Omental fat pad (tissue), 4 donors: ENCODE measurements at places on chromosomes 16 and 17.

DNA sequence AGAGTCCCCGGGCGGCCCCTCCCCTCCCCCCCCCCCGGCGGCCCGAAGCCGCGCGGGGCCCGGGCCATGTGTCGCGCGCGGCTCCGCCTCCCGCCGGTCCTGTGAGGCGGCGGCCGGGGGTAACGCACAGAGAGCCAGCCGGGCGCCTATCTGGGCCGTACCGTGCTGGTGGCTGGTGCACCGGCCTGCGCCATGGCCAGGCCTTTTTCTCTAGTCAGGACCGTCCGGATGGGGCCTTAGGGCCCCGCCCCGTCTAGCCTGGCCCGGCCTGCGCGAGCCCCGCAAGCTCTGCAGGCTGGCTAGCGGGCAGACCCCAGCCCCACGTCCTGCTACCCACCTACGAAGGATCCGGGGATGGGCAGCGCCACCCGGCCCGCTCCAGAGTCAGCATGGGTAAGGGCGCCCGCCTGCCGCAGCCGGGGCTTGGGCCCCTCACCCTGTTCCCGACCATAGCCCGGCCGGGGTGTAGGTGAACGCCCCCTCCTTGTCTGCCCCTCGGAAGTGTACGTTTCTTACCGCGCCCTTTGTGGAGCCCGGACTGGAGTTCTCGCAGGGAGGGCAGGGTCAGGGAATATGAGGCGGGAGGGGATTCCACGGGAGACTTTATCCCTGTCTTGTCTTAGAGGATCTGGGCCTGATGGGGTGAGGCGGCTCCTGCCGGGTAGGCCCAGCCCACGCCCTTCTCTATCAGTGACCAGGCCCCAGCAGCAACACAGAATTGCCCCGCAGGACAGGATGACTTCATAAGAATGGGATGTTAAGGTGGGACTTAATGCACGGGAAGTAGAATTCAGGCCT, at the start of gene CENPT:
Gene CENPT, minus strand, starts transcription at position 630 of the 798 bp plus-strand sequence. CDS start 13,834 bp downstream, outside the sequence.
- no peak for DNase-seq

DNA sequence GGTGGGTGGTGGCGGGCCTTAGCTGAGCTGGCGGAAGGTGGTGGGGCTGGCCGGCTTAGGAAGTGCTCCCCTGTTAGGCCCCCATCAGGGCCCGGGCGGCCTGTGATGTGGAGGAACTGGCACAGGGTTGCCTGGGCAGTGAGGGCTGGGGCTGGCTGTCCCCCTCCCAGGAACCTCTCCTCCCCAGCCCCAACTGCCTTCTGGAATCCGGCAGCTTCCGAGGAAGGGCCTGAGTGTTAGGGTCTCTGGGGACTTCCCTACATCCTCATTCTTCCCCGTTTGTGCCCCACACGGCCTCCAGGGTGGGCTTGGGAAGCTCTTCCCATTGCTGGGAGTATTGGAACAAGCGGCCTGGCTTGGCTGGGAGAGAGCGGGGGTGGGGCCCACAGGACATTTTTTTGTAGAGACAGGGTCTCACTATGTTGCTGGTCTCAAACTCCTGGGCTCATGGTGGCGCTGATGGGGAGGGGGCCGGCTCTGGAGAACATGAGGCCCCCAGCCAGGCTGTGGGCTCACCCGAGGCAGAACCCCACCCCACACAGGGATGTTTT, 89.9 kb upstream of the CIBAR2 start:
- no peak for DNase-seq

- no peak for DNase-seq
Measured at GRCh38 chr17:65936013-65936412, 255.9 kb downstream of the CEP112 start.

GRCh38 chr17:82030470-82031302, 792 bp upstream of the RAC3 start:
- no peak for DNase-seq

DNA sequence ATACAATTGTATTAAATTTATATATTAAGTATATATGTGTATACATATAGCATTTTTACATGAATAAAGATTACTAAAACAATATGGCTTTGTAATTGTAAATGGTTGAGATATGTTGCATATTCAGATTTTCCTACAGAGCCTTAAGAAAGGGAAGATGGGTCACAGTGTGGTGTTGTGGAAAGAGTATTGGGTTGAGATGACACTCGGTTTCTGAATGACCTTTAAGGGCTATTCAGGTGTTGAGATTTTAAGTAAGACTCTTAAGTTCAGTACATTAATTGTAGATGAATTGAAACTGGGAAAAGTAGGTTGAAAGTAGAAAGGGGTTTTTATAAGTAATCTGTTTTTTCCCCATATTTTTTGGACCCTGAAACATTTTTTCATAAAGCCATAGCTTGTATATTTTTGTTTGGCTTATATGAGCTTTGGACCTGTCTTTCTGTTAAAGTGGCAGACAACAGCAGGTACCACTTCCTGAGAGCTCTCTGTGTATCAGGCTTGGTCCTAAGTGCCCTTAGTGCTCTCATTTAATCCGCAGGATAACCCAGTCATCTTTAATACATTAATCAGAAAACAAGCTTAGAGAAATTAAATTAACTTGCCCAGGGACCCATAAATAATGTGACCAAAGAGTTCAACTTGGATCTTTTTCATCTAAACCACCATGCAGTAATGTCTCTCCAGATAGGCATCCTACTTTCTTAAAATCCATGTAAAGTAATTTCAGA, 48.5 kb upstream of the MRC2 start:
- DNase-seq: no peak

- no peak for DNase-seq
Measured at GRCh38 chr16:48176635-48177408, 21.0 kb upstream of the ABCC12 start.

DNA sequence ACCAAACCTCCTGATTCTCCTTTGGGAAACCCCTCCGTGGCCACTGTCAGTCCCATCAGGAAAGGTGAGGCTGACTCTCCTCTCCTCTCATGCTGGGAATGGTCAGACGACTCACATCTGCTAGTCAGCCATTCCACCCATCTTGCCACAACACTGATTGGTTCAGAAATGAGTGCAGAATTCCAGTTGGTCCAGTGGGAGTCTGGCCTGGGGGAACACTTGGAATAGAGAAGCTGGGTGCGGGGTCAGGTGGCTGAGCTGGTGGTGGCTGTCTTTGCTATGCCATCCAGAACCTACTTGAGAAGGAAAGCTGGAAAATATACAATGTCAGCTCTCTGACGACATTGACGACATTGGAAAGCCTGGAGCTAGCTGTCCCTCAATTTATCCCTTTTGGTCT, 23.6 kb upstream of the PLLP start:
- DNase-seq: no peak

DNA sequence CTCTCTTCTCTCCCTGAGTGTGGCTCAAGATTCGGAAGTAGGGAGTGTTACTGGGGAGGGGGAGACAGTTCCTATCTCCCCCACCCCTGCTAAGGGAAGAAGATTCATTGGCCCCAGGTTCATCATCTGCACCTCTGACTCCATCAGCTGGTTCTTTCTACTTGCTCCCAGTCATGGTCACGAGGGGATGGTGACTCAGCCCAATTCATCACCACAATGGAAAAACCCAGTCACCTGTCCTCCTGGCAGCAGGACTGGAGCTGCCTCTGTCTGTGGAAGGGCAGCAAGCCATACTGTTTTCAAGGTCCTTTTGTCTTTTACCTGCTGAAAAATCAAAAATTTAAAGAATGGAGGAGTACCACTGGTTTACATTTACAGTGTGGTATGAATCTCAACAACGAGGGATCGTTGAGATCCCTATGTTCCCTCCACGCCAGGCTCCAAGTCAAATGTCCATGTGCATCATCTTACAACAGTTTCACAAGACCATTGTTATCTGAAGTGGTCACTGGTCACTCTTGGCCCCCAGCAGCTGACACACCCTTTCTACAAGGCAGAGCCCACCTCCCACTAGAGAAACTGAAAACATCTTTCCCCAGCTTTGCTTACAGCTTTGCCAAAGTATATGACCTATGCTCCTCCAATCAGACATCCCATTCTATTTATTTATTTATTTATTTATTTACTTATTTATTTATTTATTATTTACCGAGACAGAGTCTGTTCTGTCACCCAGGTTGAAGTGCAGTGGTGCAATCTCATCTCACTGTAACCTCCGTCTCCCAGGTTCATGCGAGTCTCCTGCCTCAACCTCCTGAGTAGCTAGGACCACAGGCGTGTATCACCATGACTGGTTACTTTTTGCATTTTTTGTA, 40.4 kb upstream of the NDRG4 start:
- peak; percentile 31 for DNase-seq

- peak; percentile 81 for DNase-seq
Measured at GRCh38 chr17:44110823-44111633, 12.4 kb downstream of the HDAC5 start.

DNA sequence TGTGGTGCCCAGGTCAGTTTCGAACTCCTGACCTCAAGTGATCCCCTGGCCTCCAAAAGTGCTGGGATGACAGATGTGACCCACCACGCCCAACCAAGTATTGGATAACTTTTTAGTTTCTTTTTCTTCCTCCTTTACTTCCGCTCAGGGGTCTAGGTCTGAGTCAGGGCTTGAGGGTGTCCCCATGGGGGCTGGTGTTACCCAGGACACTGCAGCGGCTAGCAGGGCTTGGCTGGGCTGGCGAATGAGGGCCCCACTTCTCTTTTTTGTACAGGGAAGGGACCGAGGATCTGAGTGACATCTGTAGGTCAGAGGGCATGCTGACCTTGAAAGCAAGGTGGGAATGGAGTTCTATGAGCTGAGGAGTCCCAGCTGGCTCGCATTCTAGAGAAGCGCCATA, 24.9 kb downstream of the RAB11FIP3 start:
- DNase-seq: no peak

DNA sequence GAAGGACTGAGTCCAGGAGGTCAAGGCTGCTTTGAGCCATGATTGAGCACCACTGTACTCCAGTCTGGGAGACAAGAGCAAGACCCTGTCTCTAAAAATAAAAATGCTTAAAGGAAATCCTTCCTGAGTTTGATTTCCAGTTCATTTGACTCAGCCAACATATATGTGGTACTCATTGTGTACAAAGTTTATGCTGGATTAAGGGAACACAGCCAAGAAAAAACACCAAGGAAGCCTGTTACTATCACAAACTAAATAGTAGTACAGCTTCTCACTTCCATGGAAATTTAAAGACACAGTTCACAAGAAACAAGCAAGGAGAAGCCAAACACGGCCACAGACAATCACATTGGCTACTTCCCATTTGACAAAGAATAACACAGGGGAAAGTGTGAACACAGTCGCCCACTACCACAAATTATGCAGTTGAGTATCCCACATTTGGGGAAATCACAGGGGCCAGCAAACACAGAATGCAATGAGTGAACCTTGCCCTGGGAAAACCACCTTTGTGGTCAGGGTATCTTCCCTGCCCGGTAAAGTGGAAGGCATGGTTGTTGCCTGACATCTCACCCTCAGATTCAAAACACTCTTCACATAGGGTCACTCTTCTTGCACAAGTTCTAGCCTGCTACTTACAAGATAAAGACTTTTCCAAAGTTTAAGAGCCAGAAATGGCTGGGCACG, 14.5 kb downstream of the TEX14 start:
- no peak for DNase-seq

GRCh38 chr16:66728117-66728787, 23.2 kb downstream of the DYNC1LI2 start:
- no peak for DNase-seq

DNA sequence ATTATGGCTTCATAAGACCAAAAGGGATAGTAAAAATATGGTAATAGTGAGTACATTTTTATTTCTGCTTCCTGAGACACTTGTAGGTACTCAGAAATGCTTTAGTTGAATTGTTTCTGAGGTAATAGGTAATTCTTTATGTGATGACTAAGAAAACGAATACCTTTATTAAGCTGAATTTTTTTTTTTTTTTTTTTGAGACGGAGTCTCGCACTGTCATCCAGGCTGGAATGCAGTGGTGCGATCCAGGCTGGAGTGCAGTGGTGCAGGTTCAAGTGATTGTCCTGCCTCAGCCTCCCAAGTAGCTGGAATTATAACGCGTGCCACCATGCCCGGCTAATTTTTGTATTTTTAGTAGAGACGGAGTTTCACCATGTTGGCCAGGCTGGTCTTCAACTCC, 1.9 kb downstream of the RAD51C start:
- no peak for DNase-seq

- DNase-seq: peak; percentile 40
Measured at GRCh38 chr17:69607162-69607834, 192.8 kb downstream of the MAP2K6 start.

GRCh38 chr17:48727415-48728175, 955 bp downstream of the HOXB13 start:
- no peak for DNase-seq

- DNase-seq: no peak
Measured at GRCh38 chr16:89026121-89026612, 49.2 kb upstream of the CBFA2T3 start.

GRCh38 chr16:52537516-52537915, 9.4 kb downstream of the TOX3 start:
- DNase-seq: no peak

DNA sequence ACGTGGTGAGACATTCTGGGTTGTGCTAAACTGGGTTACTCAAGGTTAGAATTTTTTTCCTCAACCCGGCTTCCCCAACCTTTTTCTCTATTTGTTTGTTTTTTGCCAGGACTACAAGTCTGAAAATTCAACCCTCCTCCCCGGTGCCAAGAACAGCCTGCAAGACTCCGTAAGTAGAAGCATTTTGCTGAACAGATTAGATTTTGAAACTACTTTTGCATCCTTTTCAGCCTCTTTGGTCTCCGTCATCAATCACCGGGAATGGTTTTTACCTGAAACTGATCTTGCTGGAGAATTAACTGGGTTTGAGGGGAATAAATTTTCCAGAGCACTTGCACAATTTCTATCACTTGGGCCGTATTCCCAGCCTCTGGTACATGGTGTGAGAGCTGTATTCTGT, 501.2 kb upstream of the EEF2KMT start:
- DNase-seq: no peak

DNA sequence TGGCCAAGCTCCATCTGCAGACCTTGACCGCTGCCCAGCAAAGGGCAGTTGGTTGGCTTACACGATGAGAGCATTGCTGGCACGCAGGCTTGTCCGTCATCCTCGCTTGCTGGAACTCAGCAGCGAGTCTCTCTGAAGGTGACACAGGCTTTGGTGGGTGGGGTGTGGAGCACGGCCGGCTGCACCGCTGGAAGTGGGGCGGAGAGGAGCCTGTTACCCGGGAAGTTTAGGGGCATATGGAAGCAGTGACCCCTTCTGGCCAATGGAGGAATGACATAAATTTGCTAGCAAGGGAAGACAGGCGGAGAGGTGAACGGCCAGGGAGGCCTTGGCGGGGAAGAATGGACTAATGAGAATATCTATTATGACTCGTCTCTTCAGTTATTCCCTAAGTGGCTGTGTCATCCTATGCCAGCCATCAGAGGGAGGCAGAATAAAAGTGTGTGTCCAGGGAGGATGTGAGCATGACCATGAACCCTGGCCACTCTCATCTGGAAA, 65.9 kb upstream of the SDK2 start:
- peak; percentile 44 for DNase-seq

DNA sequence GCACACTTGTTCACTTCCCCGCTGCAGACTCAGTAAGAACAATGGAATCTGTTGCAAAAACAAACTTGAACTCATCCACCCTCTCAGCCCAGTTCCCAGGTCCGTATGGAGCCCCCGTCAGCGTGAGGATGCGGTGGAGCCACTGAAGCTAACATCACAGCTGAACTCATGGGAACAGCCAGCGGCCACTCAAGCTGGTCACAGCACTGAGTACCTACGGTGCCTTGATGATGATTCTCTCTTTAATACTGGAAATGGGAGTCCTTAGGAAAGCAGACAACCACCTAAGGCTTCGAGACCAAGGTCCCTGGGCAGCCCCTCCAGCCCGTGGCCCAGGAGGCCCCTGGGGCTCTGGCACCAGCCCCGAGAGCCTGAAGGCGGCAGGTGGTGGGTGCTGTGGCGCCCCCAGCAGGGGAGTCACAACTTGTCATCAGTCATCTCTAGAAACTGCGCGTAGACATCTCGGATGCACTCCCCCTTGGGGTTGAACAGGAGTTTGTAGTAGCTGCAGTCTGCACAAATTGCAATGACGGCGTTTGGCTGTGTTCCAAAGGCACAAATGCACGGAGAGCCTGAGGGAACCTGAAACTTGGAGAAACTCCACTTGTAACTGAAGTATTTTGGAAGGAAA, 31.0 kb upstream of the RHOT1 start:
- DNase-seq: no peak
